ENCODE measurements at places on chromosomes 16 and 17. TPM values are rescaled to one million over a fixed set of nuclear protein-coding genes. Genes with fewer than 3 reads are reported as not detected.

- no peak for DNase-seq
Observed at GRCh38 chr16:29857133-29857760, 5.8 kb downstream of the CDIPT start.

GRCh38 chr16:87068762-87069150, 248.4 kb downstream of the C16orf95 start:
- no peak for DNase-seq

DNA sequence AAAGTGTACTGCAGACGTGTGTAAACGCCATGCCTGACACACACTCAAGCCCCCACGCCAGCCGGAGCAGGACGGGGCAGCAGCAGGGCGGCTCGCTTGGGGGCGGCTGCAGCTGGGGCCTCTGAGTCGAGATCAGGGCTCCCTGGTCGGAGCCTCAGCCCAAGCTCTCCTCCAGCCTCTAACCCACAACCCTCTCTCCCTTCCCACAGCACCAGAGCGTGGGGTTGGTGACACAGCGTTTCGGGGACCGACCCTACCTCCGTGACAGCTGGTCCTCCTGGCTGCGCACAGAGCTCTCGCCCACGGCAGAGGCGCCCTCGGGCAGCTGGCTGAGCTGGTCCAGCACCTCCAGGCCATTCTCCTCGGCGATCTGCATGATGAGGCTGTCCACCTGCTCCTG, 11.2 kb downstream of the CHMP1A start:
- DNase-seq: no peak

Gene CBX2
- total RNA-seq: 2.0 TPM

Gene KCNJ12
- not detected for total RNA-seq

DNA sequence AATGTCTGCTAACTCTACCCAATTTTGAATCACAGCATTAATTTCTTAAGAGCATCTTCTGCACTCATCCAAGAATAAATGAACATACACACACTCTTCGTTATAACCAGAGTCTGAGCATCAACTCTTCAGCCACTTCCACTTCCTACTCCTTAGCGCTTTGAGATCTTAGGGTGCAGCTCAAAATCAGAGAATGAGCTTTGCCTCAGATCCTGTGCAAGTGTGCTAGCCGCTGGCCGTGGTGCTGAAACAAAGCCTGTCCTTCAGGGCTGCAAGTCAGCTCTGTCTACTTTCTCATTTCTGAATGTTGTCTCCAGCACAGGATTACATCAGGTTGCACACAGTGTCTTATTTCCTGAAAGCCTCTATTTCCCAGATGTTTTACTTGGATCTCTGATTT, 165.4 kb downstream of the AIPL1 start:
- DNase-seq: peak; percentile 38

Gene TEX19
- total RNA-seq: not detected

Gene CNGB1
- not detected for total RNA-seq

Gene PHF12
- total RNA-seq: 78.8 TPM

GRCh38 chr16:61050547-61050946, 985.7 kb downstream of the CDH8 start:
- no peak for DNase-seq

GRCh38 chr16:67951485-67951884, 7.6 kb upstream of the LCAT start:
- DNase-seq: no peak

Gene TELO2
- 49.4 TPM for total RNA-seq

DNA sequence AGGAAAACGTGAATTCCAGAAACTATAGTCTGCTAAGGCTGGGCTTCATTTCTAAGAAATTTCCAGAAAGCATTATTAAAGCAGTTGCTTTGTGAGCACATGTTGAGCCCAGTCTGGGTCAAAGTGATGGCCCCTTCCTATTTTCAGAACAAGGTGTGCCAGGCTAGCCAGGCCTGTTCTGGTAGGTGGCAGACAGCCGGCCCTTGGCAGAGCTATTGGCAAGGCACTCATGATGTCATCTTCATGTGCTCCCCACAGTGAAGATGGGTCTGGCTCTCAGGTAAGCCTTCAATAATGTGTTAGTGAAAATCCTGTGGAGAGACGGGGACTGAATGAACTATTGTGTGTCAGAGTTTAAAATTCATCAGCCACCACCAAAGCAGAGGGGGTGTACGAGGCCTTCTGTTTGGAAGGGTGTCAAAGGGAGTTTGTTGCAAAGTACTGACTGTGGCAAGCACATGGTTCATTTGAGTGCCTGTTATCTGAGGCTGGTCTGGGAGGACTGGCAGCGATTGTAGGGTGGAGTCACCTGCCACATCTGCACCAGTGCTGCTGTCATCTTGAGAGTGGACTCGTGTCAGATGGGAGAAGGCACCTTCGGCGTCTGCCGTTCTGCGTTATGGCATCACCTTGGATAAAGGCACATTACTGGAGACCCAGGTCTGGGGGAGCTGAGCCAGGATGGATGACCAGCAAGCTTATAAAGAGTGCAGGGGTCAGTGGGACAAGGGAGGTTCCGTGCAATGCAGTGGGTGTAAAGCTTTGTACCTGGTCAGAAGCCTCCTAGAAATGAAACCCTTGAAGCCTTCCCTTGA, 43.4 kb downstream of the KSR1 start:
- no peak for DNase-seq

- DNase-seq: peak; percentile 95
Observed at GRCh38 chr17:64020056-64020766, at the start of gene ICAM2. Gene ICAM2, minus strand, starts transcription at chr17:64020633. Its CDS starts 13,942 bp downstream, at chr17:64006691.

DNA sequence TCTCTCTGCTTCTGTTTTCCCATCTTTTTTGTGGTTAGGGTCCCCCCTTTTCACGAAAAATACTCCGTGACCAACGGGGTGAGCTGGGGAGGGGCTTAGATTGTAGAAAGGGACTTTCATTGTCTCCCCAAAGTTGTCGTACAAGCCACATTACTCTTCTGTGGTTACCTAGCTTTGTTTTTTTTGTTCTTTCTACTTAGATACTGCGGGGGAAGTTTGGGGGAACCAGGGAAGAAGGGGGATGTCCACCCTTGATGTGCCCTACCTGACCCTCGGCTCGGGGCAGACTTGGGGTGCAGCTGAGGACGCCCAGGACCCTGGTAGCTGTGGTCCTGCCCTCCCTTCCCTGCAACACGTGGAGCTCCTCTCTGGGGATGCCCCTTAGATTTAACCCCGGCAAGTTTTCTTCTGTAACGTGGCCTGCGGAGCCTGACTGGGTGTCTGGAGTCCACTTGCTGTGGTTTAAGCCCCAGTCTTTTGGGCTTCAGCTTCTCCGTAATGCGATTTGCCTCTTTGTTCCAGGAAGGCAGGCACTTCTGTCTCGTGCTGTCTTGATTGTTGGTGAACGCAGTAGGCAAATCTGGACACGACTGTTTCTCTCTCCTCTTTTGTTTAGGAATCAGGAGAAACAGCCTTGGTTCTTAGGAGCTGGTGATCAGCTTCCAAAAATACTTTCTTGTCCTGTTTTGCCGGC, 892 bp downstream of the ABCC1 start:
- DNase-seq: peak; percentile 39

DNA sequence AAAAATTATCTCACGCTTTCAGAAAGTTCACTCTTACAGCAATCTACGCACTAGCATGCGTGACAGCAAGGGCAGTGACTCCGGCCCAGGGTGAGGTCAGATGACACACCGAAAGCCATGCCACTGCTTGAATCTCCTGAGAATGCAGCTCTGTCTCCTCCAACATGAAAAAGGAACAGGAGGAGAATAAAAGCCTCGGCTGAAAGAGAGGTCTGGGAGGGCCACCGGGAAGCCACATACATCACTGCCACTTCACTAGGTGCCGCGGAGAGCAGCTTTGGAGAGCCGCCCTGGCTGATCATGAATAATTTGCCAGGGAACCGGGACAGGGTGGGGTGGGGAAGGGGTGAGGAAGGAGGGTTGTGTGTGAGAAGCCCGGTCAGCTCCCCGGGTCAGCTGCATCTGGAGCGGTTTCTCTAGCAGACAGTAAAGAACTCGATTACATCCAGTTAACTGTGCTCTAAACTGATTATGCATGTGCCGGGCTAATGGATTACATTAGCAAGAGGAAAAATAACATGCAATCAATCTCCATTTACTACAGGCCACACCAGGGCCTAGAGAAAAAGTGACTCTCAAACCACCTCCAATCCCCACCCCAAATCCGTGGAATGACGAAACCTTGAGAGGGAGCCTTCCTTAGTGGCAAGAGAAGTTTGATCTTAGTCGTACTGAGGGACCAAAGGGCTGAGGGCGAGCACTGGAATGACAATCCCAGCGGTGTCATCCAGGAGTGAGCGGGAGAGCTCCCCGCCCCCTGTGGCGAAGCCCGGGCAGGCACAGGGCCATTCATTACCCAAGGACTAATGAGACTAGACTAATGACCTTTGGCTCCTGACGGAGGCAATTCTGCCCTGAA, 100.3 kb downstream of the ZFHX3 start:
- DNase-seq: no peak

Gene C17orf50
- not detected for total RNA-seq

DNA sequence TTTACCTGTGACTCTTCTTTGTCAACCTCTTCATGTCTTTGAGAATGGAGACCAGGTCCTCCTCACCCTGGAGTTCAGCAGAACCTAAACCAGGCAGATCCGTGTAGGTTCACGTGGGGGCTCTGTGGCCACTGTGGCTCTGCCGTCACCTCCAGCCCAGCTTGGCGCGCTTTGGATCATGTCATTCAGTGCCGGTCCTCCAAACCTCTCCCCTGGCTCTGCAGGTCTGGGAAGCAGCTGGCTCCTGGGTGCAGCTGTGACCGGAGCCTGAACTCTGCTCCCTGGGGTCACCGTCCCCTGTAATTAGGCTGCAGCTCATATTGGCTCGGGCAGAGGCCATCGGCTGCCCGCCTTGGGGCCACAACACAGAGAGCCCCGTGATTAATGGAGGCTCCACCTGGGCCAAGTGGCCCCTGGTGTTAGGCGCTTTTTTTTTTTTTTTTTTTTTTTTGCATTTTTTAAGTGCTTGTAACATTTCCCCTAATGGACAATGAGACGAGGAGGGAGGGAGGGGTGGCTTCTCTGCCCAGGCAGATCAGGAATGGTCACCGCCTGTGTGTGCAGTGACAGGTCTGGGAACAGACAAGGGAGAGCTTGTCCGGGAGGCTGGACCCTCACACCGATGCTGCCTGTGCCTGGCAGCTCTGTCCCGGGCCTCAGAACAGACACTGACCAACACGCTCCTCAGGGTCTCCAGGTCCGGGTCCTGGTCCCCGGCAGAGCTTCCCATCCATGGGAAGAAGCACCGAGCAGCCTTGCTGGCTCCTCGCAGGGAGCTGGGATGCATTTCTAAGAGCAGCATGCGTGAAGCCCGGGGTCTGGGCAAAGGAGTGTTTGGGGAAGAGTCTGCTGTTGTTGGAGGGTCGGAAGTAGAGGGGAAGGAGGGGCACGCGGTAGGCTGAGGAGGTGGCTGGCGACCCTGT, 247.9 kb downstream of the SEC14L1 start:
- DNase-seq: no peak

Gene RRAD
- total RNA-seq: 1.3 TPM

Gene SPNS1
- 24.7 TPM for total RNA-seq

GRCh38 chr17:16980813-16981731, 9.2 kb upstream of the TNFRSF13B start:
- no peak for DNase-seq

- DNase-seq: no peak
Observed at GRCh38 chr17:14429084-14429483, 128.2 kb downstream of the HS3ST3B1 start.

- DNase-seq: no peak
Observed at GRCh38 chr17:74186498-74186897, 17.0 kb upstream of the RPL38 start.

Gene RNF222
- not detected for total RNA-seq

Gene TPSB2
- not detected for total RNA-seq

Gene GNAO1
- total RNA-seq: 1.8 TPM

Gene TCAP
- 1.3 TPM for total RNA-seq

DNA sequence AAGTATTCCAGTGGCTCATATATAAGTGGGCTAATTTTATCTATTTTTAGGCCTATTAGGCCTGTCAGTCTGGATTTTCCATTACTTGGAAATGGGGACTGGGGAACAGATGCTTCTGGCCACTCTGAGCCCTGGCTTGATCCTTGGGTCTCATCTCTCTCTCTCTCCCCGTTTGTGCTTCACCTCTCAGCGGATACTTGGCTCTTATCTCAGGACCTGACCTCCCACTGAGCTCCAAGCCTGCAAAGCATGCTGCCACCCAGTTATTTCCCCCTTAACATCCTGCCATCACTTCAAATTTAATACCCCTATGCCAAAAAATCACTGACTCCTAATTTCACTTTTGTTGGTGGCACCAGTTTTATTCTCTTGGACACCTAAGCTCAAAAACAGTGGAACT, 4.2 kb downstream of the ZNF843 start:
- DNase-seq: no peak

DNA sequence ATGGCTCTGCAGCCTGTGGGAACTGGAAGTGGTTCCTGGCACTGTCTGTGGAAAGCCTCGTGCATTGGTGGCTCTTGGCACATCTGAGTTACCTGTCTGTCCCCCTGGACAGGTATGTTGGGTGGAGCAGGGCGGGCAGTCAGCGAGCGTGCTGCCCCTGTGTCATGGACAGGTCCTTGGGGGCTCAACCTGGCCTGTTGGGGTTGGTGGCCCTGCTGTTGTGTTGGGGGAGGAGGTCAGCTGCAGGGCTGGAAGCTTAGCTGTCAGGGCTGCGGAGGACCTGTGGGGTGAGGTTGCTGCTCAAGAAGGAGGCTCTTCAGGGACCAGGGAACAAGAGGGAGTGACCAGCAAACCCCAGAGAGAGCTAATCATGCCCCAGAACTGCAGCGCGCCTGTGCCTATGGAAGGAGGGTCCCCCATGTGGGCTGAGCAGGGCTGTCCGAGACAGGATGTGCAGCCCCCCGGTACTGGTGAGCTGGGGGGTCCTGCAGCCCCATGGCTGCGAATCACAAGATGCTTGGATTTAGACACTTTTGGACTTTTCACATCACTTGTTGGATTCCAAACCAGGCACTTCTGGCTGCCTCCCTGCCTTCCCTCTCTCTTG, 7.2 kb downstream of the NKD1 start:
- DNase-seq: no peak

Gene UMOD
- not detected for total RNA-seq

DNA sequence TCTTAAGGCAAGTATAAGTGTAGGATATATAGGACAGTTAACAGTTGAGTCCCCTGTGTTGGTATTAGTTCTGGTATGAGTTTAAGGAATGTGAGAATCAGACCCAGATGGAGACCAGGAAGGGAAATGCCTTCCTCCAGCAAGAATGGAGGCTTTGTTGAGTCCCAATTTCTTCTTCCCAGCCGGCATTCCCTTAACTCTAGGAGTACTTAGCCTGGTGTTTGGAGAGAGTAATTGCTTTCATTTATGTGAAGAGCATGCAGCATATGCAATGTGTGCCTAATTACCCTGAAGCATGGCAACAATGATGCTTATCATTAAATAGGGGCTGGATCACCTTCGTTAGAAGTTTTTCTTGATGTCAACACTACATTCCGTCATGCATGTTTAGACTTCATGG, 225.9 kb upstream of the XYLT1 start:
- DNase-seq: no peak

Gene OMG
- 0.55 TPM for total RNA-seq

DNA sequence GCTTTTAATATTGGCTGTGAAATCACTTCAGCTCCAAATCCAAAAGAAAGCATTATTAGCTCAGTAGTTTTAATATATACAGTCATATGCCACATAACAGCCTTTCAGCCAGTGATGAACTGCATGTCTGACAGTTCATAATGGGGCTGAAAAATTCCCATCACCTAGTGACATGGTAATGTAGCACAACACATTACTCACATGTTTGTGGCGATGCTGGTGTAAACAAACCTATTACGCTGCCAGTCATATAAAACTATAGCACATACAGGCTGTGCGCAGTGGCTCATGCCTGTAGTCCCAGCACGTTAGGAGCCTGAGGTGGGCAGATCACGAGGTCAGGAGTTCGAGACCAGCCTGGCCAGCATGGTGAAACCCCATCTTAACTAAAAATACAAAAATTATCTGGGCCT, 92.2 kb downstream of the TUBD1 start:
- DNase-seq: no peak

- DNase-seq: no peak
Observed at GRCh38 chr17:55648086-55648485, 74.6 kb downstream of the TMEM100 start.

Gene KIFC3
- total RNA-seq: not detected

Data from activated CD4-positive, alpha-beta memory T cell treated with anti-CD3 and anti-CD28 coated beads, Interleukin-2, amount 10 ng/mL, durations not matched to agents 7 days and 5 days (primary cell).